ENCODE measurements at places on chromosomes 3 and 15.

- no peak for DNase-seq
Measured at GRCh38 chr3:135917076-135917475, 48.5 kb upstream of the PPP2R3A start.

DNA sequence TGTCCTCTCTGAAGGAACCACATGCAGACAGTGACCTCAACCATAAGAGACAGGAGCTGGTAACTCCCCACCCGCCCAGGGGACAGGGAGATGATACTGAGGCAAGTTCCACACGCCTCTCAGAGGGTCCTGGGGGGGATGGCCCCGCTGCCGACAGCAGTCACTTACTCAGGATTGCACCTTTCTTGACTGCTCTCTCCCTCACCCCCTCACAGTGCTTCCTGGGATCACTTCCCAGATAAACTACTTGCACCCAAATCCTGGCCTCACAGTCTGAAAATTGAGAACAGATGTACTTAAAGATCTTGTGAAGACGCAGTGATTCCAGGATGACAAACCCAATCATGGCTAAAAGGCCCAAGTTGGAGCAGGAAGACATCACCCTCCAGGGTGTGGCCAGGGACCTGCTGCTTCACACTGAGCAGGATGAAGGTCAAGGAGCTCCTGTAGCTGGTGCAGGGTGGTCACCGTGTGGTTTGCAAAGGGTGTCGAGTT lies 207.6 kb downstream of the ADAMTS17 start:
- DNase-seq = no peak

DNA sequence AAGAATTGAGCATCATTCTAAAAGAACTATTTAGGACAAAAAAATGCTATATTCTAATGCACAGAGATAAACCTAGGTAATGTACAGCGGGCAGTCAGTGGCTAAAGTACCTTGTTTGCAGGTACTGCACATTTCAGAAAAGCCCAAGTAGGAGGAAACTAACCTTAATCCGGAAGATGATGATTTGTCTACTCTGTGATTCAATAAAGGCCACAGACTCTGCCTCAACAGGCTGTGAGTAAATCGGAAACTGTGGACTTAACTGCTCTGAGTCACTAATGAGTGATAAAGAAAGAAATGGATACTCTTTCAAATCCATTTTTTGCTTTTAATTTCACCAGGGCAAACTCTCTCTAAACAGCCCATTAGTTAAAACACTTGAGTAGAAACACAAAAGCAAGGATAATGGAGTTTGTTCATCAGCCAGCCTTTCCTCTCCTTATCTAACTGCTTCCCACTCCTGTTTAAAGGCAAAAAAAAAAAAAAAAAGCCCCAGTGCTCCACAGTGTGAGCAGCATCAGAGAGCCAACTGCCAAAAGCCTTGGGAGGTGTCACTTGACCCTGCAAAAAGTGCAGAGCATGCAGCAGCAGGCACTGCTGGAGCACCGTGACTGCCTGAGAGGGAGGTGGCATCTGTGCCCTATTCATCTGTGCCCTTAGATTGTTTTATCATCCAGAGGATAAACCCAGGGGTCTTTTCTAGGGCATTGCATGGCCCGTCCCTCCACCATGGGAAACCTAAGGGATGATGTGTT lies 187.7 kb downstream of the SATB1 start:
- peak; percentile 11 for DNase-seq

GRCh38 chr15:31366169-31366734 lies 39.6 kb downstream of the KLF13 start:
- no peak for DNase-seq

GRCh38 chr15:68298336-68298735 lies 20.8 kb downstream of the FEM1B start:
- DNase-seq = no peak

DNA sequence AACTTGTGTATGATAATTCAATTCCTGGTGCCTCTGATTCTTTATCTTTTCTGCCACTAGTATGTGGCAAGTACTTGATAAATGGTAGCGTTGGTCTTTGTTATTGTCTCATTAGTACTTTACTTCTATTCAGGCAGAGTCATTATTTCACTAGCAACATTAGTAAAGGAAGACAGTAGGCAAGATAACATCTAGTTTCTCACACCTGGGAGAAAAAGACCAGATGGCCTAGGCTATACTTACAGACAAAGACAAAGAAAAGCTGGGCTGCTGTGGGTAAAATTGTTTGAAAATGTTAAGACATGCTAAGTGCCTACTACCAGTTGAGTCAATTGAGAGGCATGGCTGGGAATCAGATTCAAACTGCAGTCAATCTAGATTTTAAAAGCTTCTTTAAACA lies 198.7 kb upstream of the CMC1 start:
- no peak for DNase-seq

DNA sequence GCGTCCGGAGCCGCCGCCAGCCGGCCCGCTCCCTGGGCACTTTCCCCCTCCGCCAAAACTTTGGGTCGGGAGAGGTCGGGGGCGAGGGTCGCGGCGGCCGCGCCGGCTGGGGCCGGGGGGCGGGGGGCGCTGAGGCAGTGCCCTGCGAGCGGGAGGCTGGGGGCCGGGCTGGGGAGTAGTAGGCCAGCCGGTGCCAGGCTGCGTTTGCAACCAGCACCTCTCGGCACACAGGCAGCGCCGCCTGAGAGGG lies 452 bp downstream of the BBX start:
- DNase-seq = no peak

DNA sequence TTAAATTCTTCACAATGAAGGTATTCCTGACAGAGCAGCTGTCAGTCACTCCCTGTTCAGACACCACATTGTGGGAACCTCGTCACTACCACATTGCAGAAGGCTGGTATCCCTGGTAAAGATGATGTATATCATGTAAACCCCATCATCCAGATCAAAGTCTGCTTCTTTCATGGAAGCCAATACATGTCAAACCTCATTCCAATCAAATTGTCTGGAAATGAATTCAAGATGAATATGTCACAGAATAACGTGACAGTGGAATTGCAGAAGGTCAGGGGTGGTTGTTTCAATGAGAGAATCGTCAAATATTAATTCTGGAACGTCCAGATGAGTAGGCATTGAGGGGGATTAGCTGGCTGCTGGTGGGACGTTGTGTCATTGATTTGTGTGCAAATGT lies 4.2 kb downstream of the ZIC4 start:
- DNase-seq = no peak

DNA sequence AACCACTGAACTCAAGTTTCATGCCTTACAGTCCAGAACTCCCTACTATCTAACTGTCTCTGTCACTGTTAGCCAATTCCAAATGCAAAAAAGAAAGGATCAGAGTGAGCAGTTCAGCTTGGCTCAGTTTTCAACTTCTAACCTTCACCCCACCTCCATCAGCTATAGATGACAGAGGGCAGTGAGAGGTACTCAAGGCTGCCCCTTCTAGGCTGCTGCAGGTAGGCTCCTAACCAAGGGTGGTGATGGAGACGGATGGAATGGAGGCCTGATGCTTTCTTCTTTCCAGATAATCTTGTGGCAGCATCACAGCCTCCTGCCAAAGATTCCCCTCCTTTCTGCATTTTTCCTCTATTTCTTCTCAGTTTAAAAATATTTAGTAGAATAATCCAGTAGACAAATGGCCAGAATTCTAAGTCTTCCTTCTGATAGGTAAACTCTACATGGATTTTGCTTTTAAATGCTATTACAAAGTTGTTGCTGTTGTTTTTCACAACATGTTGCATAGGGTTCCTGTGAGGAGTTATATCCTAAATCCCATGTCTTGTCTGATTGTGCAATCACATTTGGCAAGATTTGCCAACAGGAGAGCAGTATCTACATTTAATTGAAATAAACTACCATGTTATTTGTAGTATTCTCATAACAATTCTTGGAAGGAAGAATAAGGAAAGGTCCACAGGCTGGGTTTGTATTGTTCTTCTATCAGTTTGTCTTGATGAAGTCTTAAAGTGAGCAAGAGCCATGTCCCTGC lies 301.6 kb upstream of the TRIM42 start:
- DNase-seq = no peak

DNA sequence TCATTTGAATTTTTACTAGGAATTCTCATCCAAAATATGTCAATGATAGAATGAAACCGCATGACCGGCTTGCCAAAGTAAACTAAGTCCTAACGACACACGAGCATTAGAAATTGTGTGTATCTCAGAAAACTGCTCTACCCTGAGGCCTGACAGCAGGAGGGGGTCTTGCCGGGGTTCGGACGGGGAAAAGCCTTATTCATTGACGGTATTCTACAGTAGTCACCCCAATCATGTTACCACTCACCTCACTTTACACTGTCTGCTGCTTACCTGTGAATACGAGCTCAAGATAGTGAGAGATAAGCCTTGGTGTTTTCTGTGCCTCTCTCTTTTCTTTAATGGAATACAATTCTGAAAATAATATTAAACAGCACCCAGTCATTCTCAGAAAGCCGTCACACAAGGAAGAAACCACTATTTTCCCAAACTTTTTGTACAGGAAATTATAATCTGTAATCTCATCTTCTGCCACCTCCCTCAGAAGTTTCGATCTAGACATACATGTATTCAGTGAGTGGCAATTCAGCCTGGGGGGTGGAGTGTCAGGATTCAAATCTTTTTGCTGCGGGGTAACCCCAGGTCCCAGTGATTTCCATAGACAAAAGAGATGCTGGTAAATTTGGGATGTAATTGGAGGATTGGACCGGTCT lies 492 bp upstream of the FAM43A start:
- DNase-seq = no peak

GRCh38 chr3:143847787-143848631 lies at the start of gene SLC9A9:
Gene SLC9A9 (minus strand): TSS chr3:143848468. CDS start chr3:143848322, 146 bp downstream.
- DNase-seq = no peak

GRCh38 chr3:169227911-169228310 lies 435.6 kb downstream of the MECOM start:
- no peak for DNase-seq

GRCh38 chr3:141228395-141228794 lies 3.2 kb upstream of the PXYLP1 start:
- DNase-seq = no peak

DNA sequence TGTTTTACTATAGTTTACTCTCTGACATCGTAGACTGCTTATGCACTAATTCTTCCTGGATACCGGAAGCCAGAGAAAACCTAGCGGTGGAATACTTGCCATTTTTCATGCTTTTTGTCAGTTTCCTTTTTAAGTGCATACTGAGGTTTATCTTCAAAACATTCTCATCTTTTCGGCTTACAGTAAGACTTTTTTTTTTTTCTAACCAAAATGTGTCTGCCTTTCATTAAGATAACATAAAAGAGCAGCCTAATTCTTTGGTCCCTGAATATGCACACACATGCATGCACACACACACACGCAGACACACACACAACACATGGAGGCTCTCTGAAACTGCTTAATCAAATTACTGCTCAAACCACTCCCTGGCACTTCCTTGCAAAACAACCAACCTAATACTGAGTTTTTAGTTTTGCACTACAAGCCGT lies 1.3 kb downstream of the ZNF445 start:
- no peak for DNase-seq

GRCh38 chr3:107939691-107940442 lies 151.0 kb downstream of the CD47 start:
- DNase-seq = no peak

DNA sequence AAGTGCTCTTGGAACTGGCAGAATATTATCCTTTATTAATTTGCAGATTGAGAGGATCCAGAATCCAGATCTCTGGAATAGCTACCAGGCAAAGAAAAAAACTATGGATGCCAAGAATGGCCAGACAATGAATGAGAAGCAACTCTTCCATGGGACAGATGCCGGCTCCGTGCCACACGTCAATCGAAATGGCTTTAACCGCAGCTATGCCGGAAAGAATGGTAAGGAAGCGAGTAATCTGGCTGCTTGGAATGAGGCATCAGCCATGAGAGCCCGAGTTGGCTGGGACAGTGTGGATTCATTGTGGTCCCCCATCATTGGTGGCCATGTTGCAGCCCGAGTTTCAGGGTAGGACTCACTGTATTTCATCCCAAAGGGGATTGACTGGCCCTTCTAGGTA lies 47.1 kb downstream of the PARP14 start:
- DNase-seq = no peak

GRCh38 chr3:2915826-2916225 lies 194.3 kb downstream of the IL5RA start:
- DNase-seq = no peak

Data from RCC 7860 (cell line).